ENCODE measurements at places on chromosomes 4 and X. TPM values are rescaled to one million over a fixed set of nuclear protein-coding genes. Genes with fewer than 3 reads are reported as not detected.

The IL13RA2 gene
- under 0.01 TPM for total RNA-seq

GRCh38 chr4:2142630-2143427 is 83.7 kb downstream of the NAT8L start:
- DNase-seq: no peak

The ADH7 gene
- not detected for total RNA-seq

The MAGED4B gene
- 35.5 TPM for total RNA-seq

The TEX13C gene
- not detected for total RNA-seq

- DNase-seq: peak; percentile 74
Observed at GRCh38 chrX:119236623-119237561, 807 bp downstream of the PGRMC1 start.

The FAM47E gene
- not detected for total RNA-seq

GRCh38 chrX:56382278-56382677 is 150.1 kb downstream of the KLF8 start:
- DNase-seq: no peak

The SLC38A5 gene
- 12.2 TPM for total RNA-seq

DNA sequence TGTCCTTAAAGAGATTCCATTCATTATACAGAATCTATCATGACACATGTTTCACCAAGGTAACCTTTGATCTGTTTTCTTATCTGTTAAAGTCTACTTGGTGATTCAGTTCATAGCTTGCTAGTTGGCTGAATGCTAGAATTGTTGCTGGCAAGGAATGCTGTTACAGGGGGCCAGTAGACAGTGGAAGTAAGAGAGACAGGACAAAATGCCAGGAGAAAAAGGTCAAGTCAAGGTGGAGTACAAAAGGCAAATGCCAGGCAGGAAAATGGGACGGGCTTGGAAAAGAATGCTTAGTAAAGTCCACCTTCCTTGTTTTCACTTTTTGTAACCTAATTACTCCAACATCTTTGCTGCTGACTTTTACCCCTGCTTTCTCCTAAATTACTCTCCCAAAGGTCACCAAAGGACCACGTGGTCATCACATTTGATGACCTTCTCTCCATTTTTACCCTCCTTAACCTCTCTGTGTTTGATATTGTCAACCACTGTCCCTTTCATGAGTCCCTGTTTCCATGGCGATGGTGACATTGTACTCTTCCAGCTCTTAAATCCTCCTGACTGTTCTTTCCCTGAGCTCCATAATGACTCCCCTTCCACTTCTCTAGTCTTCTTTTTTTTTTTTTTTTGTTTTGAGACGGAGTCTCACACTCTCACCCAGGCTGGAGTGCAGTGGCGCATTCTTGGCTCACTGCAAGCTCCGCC is 24.5 kb upstream of the TAPT1 start:
- peak; percentile 49 for DNase-seq

The DRP2 gene
- total RNA-seq: 6.9 TPM

DNA sequence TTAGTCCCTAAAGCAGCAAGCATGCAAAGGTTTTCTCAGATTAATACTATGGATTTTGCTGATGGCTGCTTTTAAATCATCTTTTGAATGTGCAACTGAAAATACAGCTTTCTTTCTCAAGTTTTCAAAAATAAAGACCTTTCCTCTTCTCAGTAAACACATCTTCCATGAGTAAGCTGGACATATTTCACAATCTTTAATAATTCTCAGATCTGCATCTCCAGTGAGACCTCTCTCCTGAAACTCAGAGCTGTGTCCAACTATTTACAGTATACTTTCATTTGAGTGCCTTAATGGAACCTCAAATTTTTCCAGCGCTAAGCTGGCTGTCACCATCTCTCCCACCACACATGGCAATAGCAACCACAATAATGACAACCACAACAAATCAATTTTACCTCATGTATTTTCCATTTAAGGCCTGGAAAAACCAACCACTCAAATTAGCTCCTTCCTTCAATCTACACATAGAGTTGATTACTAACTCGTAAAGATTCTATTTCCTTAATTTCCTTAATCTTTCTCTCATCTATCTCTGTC is 192.4 kb upstream of the RPL34 start:
- peak; percentile 53 for DNase-seq

DNA sequence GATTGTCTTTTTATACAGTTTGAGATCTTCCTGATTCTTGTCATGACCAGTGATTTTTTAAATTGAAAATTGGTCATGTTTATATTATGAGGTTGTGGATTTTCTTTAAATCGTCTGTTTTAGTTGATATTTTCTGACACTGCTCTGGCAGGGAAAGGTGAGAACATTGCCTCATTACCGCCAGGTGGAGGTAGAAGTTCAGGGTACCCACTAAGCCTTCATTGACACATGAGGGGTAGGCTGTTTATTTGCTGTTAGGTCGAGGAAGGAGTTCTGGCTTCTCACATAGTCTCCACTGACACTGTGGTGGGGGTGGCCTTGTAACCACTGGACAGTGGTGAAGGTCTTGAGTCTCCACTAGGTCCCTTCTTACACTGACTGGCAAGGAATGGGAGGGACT is 117.6 kb upstream of the GPR101 start:
- DNase-seq: no peak

- DNase-seq: no peak
Observed at GRCh38 chrX:69357317-69357716, 146.8 kb upstream of the NALF2 start.

- DNase-seq: no peak
Observed at GRCh38 chr4:165748321-165748720, 124.7 kb upstream of the TLL1 start.

DNA sequence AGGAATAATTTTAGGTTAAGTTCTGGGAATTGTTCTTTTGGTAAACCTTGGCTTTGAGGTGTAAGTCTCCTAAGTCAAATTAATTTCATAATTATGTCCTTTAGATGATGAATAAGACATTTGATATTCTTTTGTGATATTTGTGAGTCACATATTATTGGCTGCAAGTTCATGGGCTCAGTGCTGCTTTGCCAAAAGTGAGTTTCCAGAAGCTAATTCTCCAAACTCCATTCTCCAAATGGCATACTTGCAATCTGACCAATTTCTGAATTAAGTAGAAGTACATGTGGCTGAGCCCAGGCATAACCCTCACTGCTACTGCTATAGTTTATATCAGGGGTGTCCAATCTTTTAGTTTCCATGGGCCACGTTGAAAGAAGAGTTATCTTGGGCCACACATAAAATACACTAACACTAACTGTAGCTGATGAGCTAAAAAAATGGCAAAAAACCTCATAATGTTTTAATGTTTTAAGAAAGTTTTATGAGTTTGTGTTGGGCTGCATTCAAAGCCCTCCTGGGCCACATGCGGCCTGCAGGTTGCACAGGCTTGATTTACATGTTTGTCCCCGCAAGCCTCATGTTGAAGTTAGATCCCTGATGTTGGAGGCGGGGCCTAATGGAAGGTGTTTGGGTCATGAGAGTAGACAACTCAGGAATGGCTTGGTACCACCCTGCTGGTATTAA is 196.1 kb downstream of the ZNF330 start:
- peak; percentile 33 for DNase-seq

DNA sequence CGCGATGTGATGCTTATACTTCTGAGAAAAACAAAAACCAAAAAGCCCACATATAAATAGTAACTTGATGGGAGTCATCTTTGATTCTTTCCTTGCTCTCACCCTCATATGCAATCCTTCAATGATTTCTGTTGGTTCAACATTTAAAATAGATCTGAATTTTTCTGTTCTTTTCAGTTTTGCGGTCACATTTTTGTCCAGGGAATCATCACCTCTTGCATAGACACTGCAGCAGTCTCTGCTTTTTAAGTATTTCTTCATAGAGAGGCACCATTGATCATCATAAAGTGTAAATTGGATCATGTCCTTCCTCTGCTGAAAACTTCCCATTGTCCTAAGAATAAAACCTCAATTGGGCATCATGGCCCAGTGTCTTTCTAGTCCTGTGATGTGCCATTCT is 81.1 kb upstream of the SLC4A4 start:
- peak; percentile 21 for DNase-seq

DNA sequence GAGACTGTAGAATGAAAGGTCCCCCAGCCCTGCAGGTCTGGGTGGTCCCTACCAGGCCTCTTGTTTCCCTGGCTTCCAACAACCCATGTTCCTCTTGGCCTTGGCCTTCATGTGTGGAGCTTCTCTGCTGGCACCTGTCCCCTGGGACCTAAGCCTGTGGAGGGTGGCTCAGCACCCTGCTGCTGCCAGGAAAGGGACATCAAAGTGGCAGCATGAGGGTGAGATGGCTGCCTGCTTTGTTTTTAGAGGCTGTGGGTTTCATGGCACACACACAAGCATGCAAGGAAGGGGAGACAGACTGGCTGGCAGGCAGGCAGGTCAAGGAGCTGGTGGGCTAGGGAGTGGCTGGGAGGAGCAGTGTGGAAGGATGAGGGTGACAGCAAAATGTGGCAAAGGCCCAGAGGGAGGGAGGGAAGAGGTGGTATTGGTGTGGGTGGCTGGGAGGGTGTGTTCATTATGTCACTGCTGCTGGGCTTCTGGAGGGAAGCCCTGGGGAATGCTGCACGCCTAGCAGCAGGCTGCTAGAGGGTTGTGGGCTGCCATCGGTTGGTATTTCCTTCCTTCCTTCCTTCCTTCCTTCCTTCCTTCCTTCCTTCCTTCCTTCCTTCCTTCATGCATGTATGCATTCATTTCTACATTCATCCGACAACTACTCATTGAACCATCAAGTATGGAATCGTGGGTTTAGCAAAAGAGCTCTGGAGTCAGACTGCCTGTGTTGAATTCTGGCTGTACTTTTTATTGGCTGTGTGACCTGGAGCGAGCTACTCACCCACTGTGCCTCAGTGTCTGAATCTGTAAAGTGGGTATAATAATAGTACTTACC is 128.7 kb upstream of the PJA1 start:
- DNase-seq: no peak

The ANOS1 gene
- total RNA-seq: under 0.01 TPM

The ZNF157 gene
- total RNA-seq: under 0.01 TPM

DNA sequence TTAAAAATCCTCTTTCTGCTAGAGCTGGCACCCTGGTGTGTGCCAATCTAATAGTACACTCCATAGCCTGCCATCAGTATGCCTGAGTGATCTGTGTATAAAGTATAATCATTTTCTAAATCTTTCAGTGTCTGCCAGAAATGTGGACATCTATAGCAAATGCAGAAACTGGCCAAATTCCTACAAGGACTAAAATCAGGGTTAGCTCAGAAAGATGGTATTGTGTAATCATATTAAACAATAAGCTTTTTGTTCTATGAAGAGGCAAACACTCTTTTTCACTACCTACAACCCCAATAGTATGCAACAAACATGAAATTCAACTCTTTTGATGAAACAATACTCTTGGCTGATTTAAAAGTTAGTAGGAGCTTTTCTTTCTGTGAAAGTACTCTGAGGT is 7.7 kb upstream of the TXLNG start:
- DNase-seq: peak; percentile 16

DNA sequence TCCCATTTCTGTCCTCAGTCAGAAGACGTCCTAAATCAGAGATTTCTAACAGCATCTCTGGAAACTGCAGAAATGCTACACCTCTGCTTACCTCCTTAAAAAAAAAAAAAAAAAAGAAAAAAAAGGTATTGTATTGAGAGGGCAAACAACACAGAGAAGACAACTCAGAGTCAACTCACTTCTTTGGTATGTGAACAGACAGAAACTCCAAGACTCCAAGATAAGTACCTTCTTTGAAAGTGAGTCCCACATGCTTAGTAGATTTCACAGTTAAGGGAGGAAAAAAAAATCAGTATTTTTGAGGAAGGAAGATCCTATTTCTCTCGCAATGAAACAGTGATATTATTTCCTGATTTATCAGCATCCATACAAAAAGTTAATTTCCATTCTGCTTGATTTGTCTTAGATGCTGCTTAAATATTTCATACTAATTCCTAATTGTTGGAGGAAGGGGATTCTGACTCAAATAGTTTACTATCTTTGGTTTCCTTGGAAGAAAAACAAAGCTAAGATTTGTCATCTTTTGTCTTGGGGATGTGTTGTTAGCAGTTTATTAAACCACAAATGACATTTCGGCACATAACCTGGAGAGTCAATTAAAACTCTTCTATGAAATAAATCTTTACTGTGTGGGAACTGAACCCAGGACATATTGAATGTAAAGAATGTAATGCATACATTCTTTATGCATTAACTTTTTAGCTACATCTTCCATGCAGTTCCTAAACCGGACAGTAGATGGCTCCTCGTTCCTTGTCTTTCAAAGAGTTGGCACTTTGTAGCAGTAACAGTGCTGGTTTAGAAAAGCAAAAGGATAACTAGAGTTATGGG is 4.7 kb downstream of the RASGEF1B start:
- DNase-seq: peak; percentile 66

DNA sequence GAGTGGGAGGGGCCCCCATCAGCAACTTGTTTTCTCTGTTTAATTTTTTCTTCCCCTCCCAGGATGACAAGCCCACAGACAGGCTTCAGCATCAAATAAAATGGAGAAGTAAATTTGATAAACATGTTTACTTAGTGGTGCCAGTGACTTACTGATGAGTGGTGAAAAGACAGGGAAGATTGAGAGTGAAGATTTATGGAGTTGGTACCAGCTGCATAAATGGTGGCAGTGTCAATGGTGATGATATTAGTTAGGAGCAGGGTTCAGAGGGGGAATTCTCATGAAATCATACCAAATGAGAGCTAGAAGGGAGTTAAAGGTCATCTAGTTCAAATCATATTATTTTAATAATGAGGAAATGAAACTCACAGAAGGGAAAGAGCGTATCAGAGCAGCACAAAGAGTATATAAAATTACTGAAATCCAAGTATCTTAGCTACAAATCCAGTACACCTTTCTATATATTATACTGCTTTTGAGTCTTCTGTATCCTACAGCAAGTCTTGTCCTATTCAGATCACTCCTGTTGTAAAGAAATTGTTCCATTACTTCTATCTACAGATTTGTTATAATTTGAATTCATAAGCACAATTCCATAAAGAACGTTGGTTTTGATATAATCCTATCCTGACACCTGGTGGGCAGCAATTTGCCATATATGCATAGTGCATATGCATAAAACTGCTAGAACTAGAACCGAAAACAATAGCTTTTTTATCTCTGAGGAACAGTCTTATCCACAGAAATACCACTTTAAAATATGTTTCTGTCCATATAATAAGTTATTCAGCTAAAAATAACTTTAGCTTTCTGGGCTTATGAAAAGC is 5.0 kb downstream of the P2RY10 start:
- DNase-seq: no peak

DNA sequence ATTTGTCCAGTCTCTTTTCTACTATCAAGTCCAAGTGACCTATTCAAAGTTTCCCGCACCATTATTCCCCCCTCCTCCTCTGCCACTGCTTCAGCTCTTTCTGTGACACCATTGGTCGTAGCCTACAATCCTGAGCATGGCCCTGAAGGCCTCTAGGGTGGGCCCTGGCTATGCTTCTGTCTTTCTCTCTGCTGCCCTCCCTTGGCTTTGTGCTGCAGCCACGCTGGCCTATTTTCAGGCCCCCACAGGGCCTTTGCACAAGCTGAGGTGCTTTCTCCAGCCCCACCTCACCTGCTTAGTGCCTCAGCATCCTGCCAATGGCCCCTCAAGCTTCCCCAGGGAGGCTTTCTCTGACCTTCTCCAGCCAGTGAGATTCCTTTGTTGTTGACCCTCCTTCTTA is 156.5 kb downstream of the NHS start:
- no peak for DNase-seq

The AREG gene
- total RNA-seq: 0.18 TPM

DNA sequence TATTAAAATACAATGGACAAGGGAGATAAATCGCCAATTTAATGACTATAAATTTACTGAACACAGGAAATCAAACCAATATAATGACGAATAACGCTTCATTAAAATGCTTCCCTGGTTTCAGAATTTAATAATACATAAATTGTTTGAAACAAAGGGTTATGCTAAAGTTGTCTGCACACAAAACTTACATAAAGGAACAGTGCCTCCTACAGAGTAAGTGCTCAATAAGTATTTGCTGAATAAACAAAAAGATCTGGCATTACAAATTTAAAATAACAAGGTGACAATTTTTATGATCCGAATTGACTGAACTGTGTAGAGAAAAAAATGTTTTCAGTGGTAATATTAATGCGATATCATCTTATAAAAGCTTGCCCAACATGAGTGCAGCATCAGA is 69.6 kb downstream of the NOCT start:
- DNase-seq: peak; percentile 36
